ENCODE measurements at places on chromosomes 1 and 21.

DNA sequence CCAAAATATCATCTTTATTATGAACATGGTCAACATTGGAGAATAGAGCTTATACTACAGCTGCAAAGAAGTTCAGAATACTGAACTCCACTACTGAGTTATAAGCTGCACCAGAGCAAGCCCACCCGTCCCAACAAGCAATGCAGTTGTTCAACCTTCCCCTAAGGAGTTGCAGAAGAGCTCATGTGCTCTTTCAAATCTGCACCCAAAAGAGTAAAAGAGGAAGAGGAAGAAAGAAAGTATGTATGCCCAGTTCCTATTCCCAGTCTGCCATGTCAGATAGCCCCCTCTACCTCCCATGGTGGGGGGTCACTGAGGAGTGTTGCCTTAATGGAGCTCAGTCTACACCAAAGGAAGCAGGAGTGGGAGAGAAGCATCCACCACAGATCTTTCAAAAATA is 6.9 kb downstream of the C1orf162 start:
- DNase-seq = no peak

- peak; percentile 41 for DNase-seq
Observed at GRCh38 chr1:193408782-193409293, 222.4 kb upstream of the B3GALT2 start.

DNA sequence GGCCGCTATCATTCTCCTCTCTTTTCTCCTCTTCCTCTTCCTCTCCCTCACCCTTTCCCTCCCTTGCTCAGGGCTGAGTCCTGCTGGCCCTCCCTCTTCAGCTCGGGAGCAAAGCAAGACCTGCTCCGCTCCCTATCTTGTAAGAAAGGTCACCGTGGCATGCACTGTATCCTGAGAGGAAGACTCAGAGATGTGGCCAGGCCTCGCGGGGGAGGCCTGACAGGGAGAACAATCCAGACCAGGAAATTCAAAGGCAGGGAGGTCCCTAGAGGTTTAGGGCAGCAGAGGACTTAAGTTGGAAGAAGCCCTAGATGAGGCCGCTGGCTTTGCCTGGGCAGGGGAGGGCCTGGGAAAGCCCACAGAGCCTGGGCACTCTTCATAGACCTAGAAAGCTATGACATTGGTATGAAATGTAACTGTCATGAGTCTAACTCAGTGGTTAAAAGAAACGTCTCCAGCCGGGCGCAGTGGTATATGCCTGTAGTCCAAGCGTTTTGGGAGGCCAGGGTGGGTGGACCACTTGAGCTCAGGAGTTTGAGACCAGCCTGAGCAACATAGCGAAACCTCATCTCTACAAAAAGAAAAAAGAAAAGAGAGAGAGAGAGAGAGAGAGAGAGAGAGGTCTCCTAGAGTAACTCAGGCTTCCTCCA is 14.6 kb upstream of the PTAFR start:
- DNase-seq = no peak

DNA sequence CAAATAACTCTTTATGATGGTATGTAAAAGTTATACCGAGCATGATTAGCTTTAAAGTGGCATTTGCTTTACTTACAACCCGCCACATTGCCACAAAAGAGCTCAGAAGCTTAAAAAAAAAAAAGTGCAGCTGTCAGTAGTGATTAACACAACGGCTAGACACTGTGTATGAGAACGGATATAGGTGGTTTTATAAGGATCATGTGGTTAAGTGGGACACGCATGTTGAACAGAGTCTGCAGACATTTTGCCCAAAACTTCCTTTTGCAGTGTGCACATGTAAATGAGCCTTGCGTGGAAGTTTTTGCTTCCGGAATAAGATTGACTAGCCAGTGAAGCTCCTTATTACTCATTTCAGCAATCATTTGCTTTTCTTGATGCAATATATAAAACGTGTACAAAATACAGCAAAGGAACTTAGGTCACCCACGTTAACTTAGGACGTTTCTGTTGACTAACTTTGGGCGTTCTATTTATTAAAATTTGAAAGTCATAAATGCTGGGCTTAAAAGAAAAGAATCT is 58.7 kb upstream of the RGS1 start:
- DNase-seq = peak; percentile 33

- no peak for DNase-seq
Observed at GRCh38 chr1:27968692-27969091, 8.9 kb downstream of the XKR8 start.

DNA sequence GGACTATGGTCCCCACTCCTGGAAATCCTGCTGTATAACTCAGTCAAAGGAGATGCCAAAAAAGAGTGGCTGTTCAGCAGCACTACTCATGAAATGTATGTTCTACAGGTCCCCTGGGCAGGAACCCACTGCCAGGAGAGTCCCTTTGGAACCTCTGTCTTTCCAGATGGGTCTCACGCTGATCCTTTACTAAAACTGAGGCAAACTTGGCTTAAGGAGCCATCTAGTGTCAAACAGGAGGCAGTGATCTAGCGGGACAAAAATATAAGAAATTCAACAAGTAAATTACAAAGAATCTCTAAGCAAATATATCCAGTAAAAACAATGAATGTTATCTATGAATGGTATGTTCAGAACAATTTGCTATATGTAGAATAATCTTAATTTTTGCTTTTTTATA is 80.5 kb upstream of the PRMT6 start:
- DNase-seq = no peak

DNA sequence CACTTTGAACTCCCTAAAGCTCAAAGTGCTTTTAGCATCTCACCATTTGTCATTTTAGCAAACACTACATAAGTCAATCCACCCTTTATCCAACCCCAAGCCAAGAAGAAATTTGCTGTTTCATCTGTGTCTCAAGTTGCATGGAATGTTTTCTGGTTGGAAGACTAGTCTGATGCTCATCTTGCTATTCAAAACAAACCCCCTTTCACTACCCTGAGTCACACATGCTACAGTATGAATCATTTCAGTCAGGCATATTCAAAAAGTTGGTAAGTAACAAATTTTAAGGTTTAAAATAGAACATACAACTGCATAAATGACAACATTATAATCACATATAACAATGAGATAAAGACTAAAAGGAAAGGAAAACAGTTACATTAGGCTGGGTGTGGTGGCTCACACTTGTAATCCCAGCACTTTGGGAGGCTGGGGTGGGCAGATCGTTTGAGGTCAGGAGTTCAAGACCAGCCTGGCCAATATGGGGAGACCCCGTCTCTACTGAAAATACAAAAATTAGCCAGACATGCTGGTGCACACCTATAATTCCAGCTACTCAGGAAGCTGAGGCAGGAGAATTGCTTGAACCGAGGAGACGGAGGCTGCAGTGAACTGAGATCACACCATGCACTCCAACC is 38.7 kb downstream of the DSTYK start:
- no peak for DNase-seq

DNA sequence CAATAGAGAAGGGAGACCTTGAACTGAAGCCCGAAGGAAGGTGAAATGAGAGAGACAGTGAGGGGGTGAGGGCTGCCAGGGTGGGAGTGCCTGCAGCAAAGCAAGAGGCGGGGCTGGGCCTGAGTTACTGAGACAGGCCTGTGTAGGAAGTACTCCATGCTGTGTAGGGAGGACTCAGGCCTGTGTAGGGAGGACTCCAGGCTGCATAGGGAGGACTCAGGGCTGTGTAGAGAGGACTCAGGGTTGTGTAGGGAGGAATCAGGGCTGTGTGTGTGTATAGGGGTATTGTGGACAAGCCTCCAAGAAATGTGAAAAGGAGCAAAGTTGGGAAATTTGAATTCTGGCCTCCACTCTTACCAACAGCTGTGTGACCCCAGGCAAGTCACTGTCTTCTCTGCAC is 133.8 kb upstream of the CACNA1E start:
- DNase-seq = no peak

- DNase-seq = no peak
Observed at GRCh38 chr1:111204983-111205713, 4.7 kb upstream of the DENND2D start.

DNA sequence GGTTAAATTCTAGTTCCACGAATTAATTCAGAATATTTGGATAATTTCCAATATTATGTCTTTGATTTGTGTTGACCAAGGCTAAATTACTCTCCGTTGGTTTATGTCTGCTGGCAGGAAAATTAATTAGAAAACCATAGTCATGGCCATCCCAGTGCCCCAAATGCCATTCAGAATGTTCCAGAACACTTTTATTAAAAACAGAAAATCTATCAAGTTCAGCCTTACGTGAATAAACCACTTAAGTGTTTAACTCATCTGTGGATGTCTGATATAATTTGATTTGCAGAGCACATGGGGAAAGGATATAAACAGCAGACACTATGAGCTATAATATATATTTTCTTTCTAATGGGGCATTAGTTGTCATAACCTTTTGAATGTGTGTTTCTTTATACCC is 480.7 kb downstream of the MRPL39 start:
- no peak for DNase-seq

GRCh38 chr1:41740630-41741239 is 178.0 kb downstream of the HIVEP3 start:
- DNase-seq = no peak

DNA sequence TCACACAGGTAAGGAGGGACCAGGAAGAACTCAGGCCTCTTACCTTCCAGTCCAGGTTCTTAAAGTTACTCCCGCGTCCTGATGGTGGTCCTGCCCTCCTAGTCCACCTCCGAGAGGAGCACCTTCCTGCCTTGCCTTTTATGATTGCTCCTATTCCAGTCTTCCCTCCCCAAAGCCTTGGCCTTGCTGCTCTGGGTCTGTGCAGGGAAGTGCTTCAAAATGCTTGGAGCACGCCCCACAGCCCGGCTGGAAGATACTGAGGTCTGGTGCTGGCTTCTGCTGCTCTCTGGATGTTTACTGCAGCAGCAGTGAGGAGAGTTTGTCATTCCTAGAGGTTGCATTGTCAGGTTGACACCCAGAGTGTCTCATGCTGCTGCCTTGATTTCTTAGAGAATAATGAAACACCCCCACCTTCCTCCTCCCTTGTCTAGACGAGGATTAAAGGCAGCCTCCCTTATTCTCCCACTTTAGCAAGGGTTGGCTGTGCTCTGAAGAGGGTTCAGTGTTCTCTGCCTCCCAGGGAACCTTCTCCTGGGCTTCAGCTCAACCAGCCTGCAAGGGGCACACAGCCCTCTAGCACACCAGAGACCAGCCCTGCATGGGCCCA is 142.2 kb upstream of the CACNA1E start:
- DNase-seq = no peak

DNA sequence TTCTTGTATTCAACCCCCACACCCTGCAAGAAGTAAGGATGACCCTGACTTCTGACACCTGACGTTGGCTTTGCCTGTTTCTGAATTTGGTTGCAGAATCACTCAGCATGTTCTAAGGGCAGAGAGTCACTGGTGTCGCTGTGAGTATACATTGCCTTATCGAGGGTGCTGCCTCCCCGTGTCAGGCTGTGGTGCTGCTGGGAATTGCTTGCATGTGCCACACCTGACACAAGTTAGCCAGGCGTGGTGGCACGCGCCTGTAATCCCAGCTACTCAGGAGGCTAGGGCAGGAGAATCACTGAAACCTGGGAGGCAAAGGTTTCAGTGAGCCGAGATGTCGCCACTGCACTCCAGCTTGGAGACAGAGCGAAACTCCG is 45.9 kb downstream of the WDR4 start:
- DNase-seq = peak; percentile 31

GRCh38 chr21:45405819-45406762 is 1.1 kb downstream of the COL18A1 start:
- DNase-seq = peak; percentile 43

DNA sequence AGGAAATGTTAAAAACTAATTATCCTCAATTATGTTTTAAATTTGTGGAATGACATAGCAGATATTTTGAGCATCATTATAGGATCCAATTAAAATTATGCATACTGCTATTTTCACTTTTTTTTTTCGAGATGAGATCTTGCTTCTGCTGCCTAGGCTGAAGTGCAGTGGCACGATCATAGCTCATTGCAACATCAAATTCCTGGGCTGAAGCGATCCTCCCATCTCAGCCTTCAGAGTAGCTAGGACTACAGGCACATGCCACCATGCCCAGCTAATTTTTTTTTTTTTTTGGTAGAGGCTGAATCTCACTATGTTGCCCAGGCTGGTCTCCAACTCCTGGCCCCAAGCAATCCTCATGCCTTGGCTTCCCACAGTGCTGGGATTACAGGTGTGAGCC is 11.3 kb upstream of the SLC1A7 start:
- no peak for DNase-seq

DNA sequence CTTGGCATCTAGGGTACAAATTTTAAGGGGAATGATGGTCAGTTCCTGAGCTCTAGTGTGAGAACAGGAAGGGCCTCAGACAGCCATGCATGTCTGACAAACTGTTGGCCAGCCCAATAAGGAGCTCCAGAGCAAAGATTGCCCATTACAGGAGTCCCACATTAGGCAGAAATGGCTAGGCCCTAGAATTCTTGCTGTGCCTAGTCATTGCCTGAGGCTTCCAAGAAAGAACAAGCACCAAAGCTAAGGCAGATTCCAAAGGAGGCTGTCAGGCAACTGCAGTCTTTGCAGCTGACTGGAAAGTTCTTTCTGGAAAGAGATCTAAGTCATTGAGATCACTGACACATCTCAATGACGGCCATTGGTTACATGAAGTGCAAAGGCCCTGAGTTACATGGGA is 3.9 kb upstream of the STIL start:
- no peak for DNase-seq

DNA sequence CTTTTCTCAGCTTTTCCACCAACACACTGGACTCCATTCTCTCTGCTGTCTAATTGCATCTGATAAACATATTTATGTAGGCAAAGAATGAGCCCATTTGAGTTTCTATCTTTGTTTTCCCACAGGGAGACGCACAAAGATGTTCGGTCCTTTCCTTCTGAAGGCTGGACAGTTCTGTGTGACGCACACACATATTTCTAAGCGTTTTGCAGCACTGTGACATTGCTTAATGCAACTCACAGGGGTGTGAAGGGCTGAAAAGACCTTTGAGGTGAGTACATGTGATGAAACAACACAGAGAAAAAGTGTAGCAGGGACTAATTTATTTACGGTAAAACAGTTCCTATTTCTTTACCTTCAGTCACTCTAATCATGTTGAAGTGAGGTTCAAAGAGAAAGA is 323.1 kb upstream of the RUNX1 start:
- DNase-seq = no peak

DNA sequence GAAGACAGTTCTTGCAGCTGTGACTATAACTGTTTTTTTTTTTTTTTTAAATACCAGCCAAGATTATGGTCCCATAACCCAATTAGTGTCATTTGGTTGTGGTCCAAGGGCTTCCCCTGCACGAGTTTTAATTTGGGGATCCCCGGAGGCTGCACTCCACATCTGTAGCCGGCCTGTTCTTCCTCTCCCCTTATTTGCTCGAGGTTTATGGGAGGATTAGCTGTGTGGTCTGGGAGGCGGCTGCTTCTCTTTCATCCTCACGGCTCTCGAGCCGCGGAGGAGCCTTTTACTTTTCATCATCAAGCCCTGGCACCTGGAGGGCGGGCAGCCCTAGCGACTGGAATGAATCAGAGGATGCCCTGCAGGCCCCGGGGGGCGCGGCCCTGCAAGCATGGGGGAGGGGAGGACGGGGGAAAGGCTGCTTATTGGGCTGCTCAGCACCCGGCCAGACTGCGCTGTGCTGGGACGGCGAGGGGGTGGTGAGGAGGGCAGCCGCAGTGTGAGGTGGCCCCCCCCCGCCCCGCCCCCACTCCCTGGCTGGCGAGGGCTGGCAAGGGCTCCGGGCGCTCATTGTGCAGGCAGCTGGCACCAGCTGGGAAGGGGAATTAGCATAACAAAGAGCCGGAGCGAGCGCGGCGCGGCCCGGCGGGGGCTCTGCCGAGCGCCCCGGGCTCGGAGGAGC is 18.5 kb downstream of the SERTAD4 start:
- DNase-seq = peak; percentile 46
